ENCODE measurements at places on chromosomes 4 and X. TPM values are rescaled to one million over a fixed set of nuclear protein-coding genes. Genes with fewer than 3 reads are reported as not detected.

The TEX13D gene
- not detected for total RNA-seq

The PPP1R2C gene
- total RNA-seq = not detected

The FIP1L1 gene
- total RNA-seq = 72.5 TPM

The PLP1 gene
- under 0.01 TPM for total RNA-seq

The IQSEC2 gene
- total RNA-seq = 11.0 TPM

The CYLC1 gene
- total RNA-seq = not detected

The SPIN2B gene
- total RNA-seq = 6.1 TPM
